Stimulated activated CD4-positive, alpha-beta T cell treated with anti-CD3 and anti-CD28 coated beads, TNF-alpha, amount 100 ng/mL, for 4 hours (primary cell): ENCODE measurements at places on chromosomes 2 and 18.

DNA sequence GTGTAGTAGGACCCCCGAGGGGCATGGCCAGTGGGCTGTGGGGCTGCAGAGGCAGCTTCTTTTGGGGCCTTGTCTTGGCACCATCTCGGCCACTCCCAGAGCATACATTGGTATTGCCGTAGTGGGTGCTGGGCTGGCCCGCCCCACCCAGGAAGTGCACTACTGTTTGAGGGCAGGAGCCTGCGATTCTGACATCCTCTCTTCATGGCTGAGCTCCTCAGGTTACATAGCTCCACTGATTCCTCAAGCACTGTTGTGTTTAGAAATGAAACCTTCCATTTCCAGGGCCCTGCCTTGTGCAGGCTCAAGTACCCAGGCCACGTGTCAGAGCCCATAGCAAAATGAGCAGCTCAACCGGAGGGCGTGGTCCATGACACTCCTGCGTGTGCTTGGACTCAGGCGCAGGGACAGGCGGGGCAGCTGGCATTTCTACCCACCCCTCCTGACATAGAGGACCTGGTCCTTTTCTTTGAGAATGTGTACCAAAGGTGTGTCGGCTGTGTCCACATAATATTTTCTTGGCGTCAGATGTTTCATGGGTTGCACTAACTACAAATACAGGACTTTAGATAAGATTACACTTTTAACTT is 67.9 kb downstream of the DGKD start:
- peak; percentile 35 for DNase-seq

- DNase-seq, result no peak
These were observed 16.4 kb upstream of the RTTN start for GRCh38 chr18:70221915-70222278.

GRCh38 chr2:227576110-227576509 is 22.6 kb upstream of the SCYGR2 start:
- DNase-seq, result no peak

DNA sequence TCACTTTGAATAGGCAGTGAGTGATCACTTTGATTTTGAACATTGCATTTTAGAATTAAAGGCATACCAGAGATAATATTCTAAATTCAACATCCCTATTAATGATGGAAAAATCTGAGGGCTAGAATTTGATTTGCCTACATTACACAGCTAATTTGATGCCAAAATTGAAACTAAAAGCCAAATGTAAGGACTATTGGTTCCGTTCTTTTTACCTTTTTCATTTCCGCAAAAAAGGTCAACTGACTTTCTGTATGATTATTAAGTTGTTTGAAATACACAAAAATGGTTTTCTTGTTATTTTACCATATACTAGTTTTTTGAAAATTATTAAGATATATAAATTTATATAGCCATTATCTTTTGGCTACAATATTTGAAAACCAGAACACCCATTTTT is 117.5 kb downstream of the SCN3A start:
- DNase-seq, result no peak

DNA sequence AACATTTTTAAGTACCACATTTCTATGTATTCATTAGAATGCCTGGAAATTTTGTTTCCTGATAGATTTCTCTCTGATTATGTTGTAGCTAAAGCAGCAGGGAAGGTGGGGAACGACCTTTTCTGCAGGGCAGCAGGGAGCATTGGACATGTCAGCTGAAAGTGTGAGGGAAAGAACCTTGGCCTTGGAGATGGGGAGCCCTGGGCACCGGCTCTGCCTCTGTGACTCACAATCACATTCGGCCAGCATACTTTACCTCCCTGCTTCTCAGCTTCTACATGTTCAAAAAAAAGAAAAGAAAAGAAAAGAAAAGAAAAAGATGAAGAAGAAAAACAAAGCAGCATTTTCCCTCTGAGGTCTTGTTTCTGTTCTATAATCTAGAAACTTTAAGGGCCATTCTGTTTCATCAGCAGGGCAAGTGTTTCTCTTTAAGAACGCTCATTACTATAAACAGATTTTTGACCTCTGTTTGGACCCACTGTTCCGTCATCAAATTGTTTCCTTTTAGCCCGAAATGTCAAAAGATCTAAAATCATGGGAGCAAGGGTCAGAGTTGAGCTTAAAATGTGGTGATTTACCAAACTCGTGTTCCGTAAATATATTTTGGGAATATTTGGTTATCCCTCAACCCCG is 27.9 kb downstream of the SETBP1 start:
- DNase-seq, result no peak

DNA sequence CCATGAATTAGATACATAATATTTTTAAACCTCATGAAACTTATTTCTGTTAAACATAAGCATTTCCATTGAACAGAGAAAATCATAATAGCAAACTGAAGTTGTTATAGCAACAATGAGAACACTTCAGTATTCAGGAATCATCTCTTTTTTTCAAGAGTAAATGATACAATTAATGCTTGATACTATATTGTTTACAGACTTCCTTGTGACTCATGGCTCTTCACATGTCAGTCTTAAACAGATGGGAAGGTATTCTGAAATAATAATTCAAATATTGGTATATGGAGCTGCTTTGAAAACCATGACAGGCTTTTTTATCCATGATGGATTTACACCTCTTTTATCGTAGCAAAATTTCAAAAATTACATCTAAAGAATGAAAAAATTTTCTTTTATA is 226.5 kb upstream of the RBMS1 start:
- DNase-seq, result no peak

DNA sequence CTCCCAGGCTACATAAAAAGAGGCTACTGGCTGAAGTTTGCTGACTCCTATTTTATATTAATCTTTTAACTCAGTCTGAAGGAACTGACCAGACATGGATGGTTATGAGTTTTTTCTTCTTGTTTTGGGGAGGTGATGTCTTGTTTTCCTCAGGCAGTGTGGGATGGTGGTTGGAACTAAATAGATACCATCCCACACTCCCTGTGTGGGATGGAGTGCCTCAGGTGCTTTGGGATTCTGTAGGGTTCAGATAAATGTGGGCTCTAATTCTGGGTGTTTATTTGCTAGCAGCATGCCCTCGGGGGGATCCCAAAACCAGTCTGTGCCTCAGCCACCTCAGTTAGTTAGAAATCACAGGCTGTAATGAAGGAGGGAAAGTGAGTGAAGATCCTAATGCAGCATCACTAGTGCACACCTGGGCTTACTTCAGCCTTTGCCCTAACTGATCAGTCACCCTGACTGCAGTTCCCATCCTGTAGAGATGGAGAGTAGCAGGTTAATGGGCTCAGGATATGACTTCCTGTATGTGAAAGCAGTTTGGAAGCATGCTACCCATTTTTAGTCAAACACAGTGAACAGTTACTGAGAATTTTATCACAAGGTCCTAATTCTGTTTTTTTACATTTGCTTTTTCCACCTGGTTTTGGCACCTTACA is 132.2 kb downstream of the SPTBN1 start:
- no peak for DNase-seq

DNA sequence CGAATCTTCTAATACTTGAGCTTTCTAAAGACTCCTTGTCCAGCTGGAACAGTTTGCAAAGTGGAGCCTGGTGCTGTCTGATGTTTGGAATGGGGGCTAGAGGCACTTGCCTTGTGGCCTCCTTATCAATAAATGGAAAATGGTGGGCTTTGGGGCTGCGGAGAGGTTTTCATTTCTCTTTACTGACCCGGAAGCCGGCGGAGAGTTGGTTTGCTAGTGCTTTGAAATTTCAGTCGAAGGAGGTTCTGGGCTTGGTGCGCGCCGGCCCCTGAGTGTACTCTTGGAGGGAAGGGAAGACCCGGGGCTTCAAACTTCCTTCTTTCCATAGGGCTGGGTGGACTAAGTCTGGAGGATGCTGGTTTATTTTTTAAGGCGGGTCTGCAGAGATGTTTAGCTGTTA is 714 bp downstream of the RPIA start:
- DNase-seq, result no peak

DNA sequence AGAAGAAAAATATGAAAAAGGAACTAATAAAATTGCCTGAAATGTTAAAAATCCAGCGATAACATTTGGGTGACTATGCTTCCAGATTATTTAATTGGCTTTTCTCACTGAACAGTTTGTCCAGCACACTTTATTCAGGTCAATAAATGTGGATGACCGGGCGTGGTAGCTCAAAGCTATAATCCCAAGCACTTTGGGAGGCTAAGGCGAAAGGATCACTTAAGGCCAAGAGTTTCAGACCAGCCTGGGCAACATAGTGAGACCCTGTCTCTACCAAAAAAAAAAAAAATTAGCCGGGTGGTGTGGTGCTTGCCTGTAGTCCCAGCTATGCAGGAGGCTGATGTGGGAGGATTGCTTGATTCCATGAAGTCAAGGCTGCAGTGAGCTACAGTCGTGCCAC is 55.4 kb downstream of the TGOLN2 start:
- no peak for DNase-seq

GRCh38 chr2:150767991-150768746 is 280.7 kb upstream of the RND3 start:
- DNase-seq, result no peak

- DNase-seq, result no peak
These were observed 26.3 kb downstream of the TUBB6 start for GRCh38 chr18:12334366-12334808.

DNA sequence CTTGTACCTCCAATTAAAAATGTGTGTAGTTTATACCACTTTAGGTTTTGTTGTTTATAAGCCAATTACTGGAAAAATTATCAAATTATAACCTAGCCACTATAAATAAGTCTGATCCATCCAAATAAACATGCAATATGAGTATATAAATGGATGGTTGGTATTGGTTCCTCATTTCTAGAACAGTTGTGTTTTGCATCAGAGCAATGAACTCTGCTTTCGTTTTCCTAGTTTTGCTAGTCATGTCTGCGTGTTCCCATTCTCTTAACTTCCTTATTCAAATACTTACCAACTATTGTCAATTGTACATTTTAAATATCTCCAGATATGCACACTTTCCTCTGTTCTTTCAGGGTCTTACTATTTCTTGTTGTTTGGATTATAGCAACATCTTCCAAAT is 641.7 kb downstream of the NR4A2 start:
- no peak for DNase-seq

- no peak for DNase-seq
These were observed 224.5 kb downstream of the CCDC102B start for GRCh38 chr18:69022426-69022825.

DNA sequence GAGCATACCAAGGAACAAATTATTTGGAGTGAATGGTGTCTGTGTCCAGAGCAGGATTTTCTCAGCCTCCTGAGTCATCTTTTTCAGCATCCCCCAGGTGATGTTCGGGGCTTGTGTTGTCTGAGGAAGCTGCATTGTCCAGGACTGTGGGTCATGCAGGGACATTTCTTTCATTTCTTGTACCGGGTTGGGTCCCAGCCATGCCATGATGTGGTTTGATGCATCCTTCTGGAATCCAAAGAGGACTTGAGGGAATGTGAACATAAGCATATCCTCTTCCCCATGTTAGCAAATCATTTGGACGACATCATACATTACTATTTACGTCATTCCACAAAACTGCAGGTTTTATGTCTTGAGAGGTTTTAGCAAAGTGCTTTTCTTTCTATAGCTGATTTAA is 797.8 kb downstream of the CCDC85A start:
- DNase-seq, result no peak

DNA sequence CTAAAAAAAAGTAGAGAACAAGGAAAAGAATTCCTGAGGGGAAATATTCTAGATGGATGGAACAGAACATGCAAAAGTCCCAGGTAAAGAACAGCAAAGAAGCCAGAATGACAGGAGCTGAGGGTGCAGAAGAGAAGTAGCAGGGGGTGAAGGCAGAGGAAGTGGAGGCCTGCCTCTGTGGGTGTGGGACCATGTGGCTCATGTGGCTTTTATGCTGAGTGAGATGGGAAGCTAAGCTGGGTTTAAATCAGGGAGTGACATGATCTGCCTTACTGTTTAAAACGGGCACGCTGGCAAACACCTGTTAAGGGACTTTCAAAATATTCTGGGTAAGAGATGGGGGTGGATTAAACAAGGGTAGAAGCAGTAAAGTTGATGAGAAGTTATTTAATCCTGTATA is 40.0 kb downstream of the GKN2 start:
- no peak for DNase-seq

- no peak for DNase-seq
These were observed 169.8 kb upstream of the SPATS2L start for GRCh38 chr2:200136655-200137054.

GRCh38 chr2:69724540-69725159 is 17.3 kb upstream of the ANXA4 start:
- peak; percentile 77 for DNase-seq

DNA sequence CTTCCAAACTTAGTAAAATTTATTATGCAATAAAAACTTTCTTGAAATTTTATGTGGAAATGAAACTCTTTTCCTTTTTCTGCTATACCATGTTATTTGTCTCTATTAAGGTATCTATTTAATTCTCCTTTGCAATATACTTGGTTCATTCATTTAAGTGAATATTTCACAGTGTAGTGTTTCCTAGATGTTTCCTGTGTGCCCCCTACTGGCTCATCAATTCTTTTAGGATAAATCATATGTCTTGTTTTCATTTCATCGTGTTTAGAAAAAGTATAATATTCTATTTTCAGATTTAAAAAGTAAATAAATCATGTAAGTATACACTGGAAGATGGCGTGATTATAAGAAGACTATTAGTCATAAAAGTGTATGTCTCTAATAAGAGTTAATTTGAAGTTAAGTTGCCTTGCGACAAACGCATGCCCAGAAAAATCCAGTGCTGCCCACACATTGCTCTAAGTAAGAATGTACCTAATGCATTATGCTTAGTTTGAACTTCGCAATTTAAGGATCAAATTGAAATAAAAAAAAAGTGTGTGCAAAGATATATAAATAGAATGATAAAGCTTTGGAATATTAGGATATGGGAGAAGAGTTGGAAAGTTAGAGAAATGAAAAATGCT is 525.4 kb downstream of the KCNJ3 start:
- DNase-seq, result no peak

- DNase-seq, result no peak
These were observed 82.8 kb downstream of the LOXHD1 start for GRCh38 chr18:46574000-46574742.

- DNase-seq, result no peak
These were observed 53.4 kb downstream of the WIPF1 start for GRCh38 chr2:174544156-174544555.

GRCh38 chr2:186617771-186618170 is 27.9 kb downstream of the ITGAV start:
- no peak for DNase-seq

- DNase-seq, result peak; percentile 38
These were observed 3.9 kb downstream of the WIPF1 start for GRCh38 chr2:174593574-174594203.

DNA sequence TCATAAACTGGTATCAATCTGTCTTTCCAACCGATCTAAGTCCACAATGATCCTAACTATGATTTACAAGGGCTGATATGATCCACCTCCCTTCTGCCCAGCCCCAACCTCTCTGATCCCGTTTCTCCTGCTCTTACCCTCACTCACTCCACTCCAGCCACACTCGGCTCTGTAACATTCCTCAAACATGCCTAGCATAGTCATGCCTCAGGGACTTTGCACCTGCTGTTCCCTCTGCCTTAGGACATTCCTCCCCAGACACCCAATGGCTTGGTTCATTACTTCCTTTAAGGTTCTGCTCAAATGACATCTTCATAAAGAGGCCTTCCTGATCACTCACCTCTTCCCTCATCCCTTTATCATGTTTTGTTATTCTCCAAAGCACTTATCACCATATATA is 9.2 kb downstream of the DUSP11 start:
- no peak for DNase-seq

- DNase-seq, result no peak
These were observed 90.8 kb downstream of the ZFP36L2 start for GRCh38 chr2:43135583-43135982.

GRCh38 chr2:227579791-227580190 is 18.9 kb upstream of the SCYGR2 start:
- no peak for DNase-seq
